ENCODE measurements at places on chromosomes 2 and 18.

GRCh38 chr2:1721706-1722646, 22.3 kb downstream of the PXDN start:
- DNase-seq, result no peak

GRCh38 chr2:39179974-39180960, 59.4 kb upstream of the SOS1 start:
- no peak for DNase-seq

- DNase-seq, result no peak
Observed at GRCh38 chr18:40832362-40832761, 1122.7 kb upstream of the PIK3C3 start.

- no peak for DNase-seq
Observed at GRCh38 chr2:46058140-46058539, 239.1 kb upstream of the EPAS1 start.

- DNase-seq, result no peak
Observed at GRCh38 chr2:132038179-132038882, 123.4 kb downstream of the ANKRD30BL start.

DNA sequence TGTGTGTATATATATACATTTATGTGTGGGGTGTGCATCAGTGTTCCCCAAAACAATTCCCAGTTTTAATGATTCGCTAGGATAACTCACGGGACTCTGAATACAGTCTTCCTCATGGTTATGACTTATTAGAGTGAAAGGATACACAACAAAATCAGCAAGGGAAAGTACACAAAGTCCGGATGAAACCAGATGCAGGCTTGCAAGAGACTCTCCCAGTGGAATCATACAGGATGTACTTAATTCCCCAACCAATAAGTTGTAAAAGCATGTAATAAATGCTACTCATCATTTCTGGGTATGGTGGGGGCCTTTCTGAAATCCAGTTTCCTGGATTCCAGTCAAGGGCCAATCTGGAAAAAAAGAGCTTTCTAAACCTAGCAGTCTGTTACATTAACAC, 654.1 kb upstream of the SYT4 start:
- no peak for DNase-seq

- no peak for DNase-seq
Observed at GRCh38 chr2:240319221-240319854, 116.1 kb upstream of the GPC1 start.

DNA sequence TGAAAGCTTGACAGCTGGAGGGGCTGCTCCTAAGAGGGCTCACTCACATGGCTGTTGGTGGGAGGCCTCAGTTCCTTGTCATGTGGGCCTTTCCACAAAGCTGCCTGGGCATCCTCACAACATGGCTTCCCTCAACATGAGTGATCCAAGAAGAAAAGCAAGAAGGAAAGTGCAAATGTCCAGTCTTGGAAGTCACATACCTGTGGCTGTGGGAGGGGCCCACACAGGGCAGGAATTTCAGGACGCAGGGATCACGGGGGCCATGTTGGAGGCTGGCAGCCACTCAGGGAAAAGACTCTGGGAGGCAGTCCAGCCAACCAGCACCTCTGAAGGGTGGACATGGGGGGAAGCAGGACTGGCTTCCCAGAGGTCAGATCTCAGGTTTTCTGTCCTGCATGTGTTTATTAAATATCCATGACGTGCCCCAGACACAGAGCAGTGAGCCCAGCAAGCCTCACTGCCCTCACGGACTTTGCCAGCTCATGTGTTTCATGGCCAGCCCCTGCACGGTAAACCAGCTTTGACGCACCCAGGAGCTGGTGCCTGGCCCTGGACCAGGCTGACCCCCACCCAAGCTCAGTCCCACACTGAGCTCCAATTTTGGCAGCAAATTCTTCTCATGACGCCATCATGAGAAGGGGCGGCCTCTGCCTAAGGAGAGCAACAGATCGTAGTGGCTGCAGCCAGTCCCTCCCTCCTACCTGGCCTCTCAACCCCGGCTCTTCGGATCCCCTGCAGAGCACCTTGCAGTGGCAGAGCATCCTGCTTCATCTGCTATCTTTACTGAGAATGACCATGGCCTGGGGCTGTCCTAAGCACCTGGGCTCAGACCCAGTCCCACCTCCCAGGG, 34.7 kb upstream of the GPR17 start:
- no peak for DNase-seq

DNA sequence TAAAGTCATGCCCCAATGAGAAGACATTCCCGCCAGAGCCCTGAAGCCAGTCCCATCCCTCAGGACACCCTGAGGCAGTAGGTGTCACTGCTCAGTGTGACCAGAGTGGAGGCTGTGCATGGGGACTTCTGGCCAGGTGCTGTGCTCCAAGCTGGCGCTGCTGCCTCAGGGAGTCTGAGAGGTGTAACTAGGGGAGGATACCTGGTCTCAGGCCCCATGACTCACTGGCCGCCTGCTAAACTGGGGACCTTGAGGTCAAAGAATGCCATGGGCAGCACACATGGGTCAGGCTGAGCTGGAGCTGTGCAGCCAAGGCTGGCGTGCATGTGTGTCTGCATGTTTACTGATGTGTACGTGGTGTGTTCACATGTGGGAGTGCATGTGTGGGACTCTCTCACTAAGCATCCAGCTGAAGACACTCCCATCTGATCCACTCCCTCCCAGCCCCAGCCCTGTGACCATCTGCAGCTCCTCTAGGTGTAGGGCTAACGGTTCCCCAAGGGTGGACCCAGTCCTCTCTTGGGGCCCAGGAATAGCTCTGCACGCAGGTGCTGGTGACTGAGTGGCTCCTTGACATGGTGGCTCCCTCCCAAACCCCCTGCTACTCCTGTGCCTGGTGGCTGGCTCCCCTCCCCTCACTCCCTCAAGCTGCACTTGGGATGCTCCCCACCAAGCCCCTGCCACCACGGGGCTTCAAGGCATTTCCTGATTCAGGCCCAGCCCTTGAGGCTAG, 16.5 kb downstream of the HS6ST1 start:
- no peak for DNase-seq

- peak; percentile 86 for DNase-seq
Observed at GRCh38 chr2:47629501-47630460, 153.2 kb upstream of the MSH6 start.

DNA sequence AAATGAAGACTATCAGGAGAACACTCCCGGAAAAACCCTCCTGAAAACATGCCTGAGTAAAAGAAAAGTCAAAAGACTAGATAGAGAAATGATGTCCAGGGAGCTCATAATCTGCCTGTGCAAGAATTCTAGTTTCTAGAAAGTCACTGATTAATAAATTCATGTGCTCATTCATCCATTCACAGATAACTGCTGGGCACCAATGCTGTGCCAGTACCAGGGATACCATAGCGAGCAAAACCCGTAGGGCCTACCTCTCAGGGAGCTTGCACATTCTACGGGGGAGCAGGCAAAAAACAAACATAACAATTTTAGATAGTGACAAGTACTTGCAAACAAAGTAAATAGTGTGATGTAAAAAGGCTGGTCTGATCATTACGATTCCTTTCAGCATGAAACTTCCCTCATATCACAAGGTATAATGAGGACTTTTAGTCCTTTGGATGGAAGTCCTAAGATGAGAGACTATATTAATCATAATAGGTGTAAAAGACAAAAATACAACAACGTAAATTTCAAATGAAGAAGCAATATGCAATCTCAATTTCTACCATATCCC, 289.9 kb downstream of the AFF3 start:
- DNase-seq, result peak; percentile 31

DNA sequence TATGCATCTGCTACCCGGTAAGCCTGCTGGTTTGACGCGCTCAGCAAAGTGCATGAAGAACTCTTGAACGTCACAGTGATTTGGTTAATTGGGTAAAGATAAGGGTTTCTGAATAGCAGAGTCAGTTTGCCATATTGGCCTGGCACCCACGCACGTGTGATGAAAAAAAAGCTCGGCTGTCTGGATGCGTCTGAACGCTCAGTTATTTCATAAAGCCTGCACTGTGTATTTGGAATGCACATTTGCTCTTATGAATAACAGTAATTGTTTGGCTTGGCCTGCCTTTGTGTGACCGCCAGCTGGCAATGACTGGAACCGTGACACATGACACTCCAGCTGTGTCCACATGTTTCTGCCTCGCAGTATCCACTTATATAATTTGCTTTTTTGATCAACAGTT, 129.2 kb upstream of the MEIS1 start:
- DNase-seq, result no peak

DNA sequence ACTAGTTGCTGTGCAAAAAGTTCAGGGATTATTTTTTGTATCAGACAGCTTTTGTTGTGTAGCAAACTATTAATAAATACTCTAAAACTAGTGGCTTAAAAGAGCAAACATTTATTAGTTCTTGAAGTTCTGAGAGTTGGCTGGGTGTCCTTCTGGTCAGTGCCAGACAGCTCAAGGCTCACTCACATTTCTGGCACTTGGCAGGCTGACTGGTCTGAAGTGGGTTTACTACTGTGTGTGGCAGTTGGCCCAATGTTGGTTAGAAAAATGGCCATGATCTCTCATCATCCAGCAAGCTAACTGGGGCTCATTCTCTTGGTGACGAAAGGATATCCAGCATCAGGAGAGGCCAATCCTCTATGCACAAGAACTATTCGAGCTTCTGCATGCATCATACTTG, 71.4 kb upstream of the ZNF385B start:
- DNase-seq, result peak; percentile 27

GRCh38 chr2:39642051-39642718, 23.5 kb upstream of the TMEM178A start:
- DNase-seq, result no peak

- DNase-seq, result no peak
Observed at GRCh38 chr2:62811972-62812371, 106.5 kb downstream of the EHBP1 start.

GRCh38 chr2:221514305-221515040, 57.6 kb downstream of the EPHA4 start:
- DNase-seq, result peak; percentile 30

DNA sequence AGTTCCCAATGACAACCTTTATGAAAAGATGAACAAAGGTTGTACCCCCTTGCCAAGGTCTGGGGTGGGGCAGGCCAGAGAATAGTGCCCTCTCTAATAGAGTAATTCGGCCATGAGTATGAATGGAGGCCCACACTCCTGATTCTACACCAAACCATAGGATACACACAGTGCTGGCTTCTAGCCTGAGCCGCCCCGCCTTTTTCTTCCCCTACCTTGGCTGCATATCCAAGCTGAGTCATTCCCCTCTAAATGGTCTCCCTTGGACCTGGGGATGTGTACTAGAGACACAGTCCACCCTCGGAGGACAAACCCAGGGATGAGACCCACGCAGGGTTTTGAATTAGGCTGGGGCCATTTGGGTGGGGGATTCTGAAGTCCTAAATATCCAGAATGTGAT, 107.2 kb upstream of the CAPN13 start:
- no peak for DNase-seq

DNA sequence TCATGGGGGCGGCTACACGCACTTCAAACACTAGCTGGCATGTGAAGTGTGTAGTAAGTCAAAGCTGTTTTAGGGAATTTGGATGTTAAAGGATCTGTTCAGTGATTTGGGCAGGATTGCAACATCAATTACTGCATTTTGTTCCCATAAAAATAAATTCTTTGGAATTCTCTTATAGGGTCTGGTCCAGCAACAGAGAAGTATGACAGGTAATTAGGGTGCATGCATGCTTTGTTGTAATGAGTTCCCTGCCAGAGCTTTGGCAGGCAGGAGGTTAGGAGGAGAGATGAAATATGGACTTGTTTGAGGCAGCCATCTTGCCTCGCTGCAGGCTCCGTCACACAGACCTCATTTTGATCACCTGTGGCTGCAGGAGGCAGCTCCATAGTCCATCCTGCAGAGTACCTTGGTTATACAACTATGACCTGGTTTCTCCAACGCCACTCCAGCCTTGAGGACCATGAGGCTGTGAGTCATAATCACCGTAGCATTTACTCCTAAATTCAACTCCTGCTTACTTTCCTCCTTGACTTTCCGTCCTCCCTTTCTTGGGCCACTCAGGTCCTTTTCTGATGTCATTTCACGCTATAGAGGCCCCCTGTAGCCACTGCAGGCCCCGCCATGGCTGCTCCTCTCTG, 26.5 kb upstream of the EML4 start:
- DNase-seq, result no peak

DNA sequence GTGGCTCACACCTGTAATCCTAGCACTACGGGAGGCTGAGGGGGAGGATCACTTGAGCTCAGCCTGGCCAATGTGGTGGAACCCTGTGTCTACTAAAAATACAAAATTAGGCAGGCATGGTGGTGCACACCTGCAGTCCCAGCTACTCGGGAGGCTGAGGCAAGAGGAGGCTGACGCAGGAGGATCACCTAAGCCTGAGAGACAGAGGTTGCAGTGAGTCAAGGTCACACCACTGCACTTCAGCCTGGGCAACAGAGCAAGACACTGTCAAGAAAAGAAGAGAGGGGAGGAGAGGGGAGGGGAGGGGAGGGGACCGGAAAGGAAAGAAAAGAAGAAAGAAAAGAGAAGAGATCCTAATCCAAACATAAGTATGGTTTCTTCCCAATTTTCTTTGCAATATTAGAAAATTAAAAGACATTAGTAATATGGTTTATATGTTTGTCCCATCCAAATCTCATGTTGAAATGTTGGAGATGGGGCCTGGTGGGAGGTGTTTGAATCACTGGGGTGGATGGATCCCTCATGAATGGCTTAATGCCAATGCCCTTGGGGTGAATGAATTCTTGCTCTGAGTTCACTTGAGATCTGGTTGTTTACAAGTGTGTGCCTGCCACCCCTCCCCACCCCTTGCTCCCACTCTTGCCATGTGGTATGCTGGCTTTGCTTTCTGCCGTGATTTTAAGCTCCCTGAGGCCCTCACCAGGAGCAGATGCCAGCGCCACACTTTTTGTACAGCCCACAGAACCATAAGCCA, 50.7 kb downstream of the TRIP12 start:
- no peak for DNase-seq

All from cerebellum (tissue), 4 donors.